Caco-2 (cell line): ENCODE measurements at places on chromosomes 4 and X.

DNA sequence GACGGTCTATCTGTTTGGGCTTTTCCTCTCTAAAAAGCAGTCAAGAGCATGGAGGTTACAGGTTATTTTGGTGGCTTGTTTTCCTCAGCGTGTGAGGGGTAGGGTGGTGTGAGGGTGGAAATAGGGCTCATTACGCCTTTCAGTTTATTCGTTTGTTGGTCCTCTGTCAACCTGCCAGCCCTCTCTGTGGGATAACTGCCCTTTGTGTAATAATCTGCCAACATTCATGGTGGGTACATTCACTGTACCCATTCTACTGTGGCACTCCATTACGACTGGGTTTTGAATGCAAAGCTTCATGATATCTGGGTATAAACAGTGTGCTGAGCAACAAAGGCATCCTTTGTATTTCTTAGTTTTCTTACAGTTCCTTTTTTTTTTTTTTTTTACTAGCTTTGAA lies 136.4 kb downstream of the ADGRL3 start:
- no peak for DNase-seq

DNA sequence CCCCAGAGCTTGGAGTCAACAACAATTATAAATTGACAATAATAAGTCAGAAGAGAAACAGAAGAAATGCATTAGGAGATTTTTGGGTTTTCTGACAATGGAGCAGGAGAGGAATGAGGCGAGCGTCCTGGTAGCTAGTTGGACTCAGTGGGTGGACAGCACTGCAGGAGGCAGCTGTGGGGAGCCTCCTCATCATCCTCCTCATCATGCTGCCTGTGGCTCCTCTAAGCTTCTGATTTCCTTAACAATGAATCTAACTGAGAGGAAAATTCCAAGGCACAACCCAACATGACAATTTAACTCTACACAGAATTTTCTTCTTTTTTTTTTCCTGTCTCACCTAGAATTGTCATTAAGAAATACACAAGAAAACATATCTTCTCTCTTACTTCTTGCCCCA lies 357.1 kb upstream of the NOCT start:
- no peak for DNase-seq

- DNase-seq: peak; percentile 48
Measured at GRCh38 chr4:111283066-111283677, 660.3 kb upstream of the PITX2 start.

DNA sequence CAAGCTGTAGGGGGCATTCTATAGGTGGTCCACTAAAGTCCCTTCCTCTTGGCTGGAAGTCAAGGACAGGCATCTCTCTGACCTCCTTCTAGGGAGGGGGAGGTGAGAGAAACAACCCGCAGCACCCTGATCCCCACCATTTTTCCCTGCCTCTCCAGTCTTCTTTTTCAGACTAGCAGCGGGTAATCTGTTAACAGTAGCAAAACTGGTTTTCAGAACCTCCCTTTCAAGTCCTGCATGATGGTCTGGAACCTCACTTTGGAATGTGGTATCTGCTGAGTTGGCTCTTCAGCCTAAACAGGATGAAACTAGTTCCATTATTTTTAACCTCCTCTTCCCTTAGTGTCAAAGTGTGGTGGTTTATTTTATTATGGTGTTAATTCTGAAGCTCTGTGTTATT lies 196.0 kb downstream of the NWD2 start:
- peak; percentile 51 for DNase-seq

DNA sequence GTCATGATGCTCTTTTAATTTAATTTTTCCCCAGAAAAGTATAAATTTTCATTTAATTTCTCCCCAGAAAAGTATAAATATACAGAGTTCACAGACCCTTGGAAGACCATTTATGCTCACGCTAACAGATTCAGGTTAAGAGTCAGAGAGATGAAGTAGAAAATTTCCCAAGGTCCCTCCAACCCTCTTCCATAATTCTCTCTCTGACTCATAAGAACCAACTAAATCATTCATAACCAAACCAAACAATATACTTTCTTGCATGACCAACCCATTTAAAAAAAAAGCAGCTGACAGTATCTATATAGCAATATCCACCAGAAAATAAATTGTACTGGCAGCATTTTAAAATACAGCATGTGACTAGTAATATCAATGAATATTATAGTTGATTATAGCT lies 3.9 kb downstream of the KLHL8 start:
- no peak for DNase-seq

DNA sequence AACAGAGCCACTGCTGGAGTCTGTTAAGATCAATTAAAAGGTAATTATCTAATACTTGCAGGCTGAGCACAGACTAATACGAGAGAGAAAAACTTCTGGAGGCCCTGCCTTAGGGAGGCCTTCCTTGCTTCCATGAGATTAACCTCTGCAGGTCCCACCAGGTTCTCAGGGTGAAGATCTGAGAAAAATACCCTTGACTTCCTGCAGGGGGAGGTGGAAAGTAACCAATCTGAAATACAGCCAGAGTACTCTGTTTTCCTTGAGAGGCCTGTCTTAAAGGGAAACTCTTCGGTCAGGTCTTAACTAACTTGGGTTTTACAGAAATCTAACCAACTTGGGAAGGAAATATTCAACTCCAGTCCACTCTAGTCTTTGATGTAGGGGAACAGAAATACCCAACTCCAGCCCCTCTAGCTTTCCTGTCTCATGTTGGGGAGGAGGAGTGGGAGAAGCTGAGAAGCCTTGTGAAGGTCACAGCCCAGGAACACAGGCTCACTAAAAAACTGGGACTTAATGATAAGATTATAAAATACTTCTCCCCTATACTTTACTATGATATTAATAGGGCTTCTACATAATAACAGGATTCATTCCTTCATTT lies 77.1 kb downstream of the TBCK start:
- peak; percentile 50 for DNase-seq

GRCh38 chr4:78749258-78749971 lies 26.7 kb upstream of the BMP2K start:
- DNase-seq: no peak
